NCI-H2107 (cell line): ENCODE measurements at places on chromosomes 4 and X.

- no peak for DNase-seq
These were observed 2.3 kb downstream of the FRYL start for GRCh38 chr4:48777739-48778138.

DNA sequence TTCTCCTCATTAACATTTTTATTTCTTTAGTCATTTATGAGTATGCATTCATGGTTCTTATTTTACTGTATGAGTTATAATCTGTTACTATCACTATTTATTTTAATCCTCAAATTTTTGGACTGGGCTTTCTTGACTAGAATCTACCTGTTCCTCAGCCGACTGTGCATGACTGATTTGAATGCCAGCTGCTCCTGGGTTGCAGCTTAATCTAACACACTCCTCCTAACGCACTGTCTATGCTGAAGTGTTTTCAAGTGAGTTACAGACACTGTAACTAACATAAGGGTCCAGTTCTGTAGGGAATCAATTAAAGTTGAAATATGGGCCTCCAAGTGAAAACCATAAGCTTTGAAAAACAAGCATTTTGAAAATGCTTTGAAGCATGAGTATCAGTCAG is 137.4 kb upstream of the ARSJ start:
- DNase-seq = no peak

DNA sequence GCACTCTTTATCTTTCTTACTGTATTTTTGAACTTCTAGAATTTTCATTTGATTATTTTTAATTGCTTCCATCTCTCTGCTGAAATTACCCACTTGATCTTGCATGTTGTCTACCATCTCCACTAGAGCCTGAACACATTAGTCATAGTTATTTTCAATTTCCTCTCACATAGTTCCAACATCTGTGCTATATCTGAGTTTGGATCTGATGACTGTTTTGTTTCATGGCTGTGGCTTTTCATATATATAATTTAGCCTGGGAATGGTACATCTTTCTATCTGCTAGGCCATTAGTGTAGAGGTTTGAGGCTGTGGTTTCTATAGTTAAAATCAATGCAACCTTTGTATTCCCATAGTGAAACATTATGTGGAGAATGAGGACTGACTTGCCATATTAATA is 33.2 kb downstream of the NPY2R start:
- DNase-seq = no peak

GRCh38 chr4:94463771-94464170 is 12.0 kb downstream of the PDLIM5 start:
- no peak for DNase-seq

- no peak for DNase-seq
These were observed 295.0 kb downstream of the CENPC start for GRCh38 chr4:67250131-67250896.

- DNase-seq = no peak
These were observed 5.2 kb downstream of the HTT start for GRCh38 chr4:3079694-3080123.

DNA sequence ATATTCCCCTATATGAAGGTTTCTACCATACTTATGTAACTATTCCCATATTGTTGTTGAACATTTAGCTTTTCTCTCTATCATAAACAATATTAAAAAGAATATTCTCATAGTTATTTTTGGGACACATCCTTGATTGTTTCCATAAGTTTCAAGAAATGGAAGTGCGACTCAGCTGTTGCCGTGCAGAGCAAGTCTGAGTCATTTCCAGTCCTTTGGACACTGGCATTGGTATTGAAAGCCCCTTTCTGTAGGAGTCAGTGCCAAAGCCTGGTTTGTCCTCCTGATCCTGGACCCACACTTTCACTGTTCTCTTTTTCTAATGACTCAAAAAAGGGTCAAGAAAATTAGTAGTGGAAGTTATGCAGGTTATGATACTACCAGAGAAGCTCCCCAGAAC is 108.3 kb upstream of the DIAPH2 start:
- no peak for DNase-seq

- DNase-seq = no peak
These were observed 281.1 kb downstream of the SLC7A11 start for GRCh38 chr4:137961051-137961438.
